ENCODE measurements at places on chromosomes 11 and 22. TPM values are rescaled to one million over a fixed set of nuclear protein-coding genes. Genes with fewer than 3 reads are reported as not detected.

Gene CSTF3
- 30.7 TPM for total RNA-seq

Gene C11orf68
- 10.9 TPM for total RNA-seq

Gene PDGFB
- 3.0 TPM for total RNA-seq

Gene ADAMTS15
- total RNA-seq = 8.0 TPM

Gene KRTAP5-9
- total RNA-seq = not detected

Gene PMM1
- 48.8 TPM for total RNA-seq

Measured in airway epithelial cell (primary cell).